Stomach (tissue), 19 donors: ENCODE measurements at places on chromosomes 16 and 17. TPM values are rescaled to one million over a fixed set of nuclear protein-coding genes. Genes with fewer than 3 reads are reported as not detected.

- DNase-seq: peak; percentile 76
Measured at GRCh38 chr17:65173284-65173793, 36.2 kb downstream of the RGS9 start.

DNA sequence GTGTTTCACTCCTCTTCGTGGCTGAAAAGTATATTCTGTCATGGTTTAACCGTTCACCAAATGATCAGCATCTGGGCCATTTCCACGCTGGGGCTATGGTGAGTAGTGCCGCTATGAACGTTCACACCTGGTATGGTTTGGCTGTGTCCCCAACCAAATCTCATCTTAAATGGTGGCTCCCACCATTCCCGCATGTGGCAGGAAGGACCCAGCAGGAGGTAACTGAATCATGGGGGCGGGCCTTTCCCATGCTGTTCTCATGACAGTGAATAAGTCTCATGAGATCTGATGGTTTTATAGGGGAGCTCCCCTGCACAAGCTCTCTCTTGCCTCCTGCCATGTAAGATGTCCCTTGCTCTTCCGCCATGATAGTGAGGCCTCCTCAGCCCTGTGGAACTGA, 45.7 kb upstream of the ZNF469 start:
- DNase-seq: no peak

DNA sequence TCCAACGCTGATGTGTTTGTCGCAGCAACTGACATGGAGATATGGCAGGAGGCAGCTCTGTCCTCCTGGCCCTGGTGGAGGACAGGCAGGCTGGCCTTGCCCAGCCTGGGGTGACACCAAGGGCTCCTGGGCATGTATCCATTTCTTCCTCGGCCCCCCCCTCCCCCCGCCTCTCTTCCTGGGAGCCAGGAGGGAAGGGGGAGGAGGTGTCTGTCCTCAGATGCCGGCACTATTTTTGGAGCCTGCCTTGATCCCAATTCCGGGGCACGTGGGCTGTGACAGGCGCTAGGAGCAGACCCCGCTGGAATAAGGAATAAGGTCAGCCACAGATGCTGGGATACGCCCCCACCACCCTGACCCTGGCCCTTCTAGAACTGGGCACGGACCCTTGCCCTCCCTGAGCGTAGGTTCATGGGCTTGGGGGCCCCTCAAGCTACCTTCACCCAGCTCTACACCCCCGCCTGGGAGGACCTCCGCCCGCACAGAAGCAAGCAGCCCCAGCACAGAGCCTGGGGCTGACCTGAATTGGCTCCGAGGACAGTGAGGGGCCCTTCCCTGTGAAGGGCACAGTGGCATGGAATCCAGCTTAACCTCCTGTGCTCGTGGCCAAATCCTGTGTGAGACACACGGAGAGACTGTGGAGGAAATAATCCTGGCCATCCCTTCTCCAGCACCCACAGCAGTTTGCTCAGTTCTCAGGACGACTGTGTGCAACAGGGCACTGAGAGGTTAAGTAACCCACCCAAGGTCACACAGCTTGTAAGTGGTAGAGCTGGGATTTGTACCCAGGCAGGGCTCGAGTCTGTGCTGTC, 24.1 kb downstream of the SEC14L5 start:
- DNase-seq: no peak

- DNase-seq: peak; percentile 95
Measured at GRCh38 chr17:50550661-50551432, 3.9 kb downstream of the SPATA20 start.

DNA sequence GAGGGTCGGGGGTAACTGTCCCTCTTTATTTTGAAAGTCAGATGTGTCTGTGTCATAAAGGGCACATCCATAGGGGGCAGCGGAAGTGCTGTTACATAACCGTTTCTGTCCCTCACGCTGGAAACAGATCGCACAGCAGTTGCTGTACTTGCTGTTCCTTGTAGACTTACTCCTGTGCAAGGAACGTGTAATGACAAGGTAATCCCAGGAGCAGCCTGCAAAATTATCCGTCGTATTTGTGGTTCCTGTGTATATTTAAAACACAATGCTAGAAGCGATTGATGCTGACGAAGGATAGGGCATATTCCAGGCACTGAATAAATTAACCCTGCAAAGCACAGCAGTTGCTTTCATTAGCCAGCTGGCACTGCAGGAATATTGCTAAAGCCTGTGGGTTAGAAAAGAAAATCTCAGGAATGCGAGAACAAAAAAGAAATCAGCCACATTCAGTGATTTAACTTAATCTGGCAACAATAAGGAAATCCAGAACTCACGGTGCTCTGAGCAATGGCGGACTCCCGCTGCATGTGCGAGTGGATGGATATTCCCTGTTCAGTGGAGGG, 76.2 kb downstream of the SPECC1 start:
- DNase-seq: no peak

The SLC16A6 gene
- total RNA-seq: 0.92 TPM

DNA sequence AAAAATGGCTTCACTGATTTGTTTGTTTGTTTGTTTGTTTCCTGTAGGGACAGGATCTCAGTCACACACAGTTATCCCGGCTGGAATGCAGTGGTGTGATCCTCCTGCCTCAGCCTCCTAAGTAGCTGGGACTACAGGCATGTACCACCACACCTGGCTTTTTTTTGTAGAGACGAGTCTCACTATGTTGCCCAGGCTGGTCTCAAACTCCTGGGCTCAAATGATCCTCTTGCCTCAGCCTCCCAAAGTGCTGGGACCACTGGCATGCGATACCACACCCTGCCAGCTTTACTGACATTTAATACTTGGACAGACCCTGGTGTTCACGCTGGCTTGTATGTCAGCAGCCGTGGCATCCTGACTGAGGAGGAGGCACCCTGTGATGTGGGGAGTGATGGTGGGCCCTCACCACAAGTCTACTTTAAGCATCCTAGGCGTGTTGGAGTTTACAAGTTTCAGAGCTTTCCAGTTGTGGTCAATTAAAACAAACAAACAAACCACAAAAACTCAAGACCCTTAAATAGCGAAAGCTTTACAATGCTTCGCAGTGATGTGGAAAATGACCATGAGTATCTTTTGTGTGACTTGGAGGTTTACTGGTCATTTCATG, 5.1 kb downstream of the ABCA3 start:
- DNase-seq: no peak

GRCh38 chr17:15119968-15120367, 145.2 kb downstream of the PMP22 start:
- DNase-seq: peak; percentile 30

The POLG2 gene
- 41.4 TPM for total RNA-seq

- no peak for DNase-seq
Measured at GRCh38 chr17:52828621-52829020, 670.1 kb upstream of the CA10 start.

- DNase-seq: peak; percentile 60
Measured at GRCh38 chr16:62225675-62226074, 189.4 kb upstream of the CDH8 start.

- DNase-seq: no peak
Measured at GRCh38 chr16:85199069-85199725, 86.9 kb upstream of the CIBAR2 start.

DNA sequence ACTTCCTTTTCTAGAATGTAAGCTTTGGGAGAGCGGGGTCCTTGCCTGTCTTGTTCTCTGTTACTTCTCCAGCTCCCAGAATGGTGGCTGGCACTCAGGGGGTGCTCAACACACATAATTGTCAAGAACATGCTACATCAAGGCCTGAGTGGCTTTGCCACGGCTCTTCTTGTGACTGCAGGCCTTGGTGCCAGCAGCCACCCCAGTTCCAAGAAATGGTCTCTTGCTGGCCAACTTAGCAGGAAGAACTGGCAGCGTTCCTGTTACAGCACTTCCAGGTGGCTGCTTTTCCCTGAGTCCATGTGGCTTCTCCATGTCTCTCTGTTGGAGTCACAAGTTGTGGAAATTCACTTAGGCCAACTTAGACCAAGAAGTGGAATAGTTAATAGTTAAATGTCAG, 36.1 kb downstream of the PRKCB start:
- no peak for DNase-seq

- no peak for DNase-seq
Measured at GRCh38 chr16:81149614-81150013, 53.4 kb upstream of the GCSH start.

The ZNF232 gene
- total RNA-seq: 7.5 TPM

The UTS2R gene
- not detected for total RNA-seq

DNA sequence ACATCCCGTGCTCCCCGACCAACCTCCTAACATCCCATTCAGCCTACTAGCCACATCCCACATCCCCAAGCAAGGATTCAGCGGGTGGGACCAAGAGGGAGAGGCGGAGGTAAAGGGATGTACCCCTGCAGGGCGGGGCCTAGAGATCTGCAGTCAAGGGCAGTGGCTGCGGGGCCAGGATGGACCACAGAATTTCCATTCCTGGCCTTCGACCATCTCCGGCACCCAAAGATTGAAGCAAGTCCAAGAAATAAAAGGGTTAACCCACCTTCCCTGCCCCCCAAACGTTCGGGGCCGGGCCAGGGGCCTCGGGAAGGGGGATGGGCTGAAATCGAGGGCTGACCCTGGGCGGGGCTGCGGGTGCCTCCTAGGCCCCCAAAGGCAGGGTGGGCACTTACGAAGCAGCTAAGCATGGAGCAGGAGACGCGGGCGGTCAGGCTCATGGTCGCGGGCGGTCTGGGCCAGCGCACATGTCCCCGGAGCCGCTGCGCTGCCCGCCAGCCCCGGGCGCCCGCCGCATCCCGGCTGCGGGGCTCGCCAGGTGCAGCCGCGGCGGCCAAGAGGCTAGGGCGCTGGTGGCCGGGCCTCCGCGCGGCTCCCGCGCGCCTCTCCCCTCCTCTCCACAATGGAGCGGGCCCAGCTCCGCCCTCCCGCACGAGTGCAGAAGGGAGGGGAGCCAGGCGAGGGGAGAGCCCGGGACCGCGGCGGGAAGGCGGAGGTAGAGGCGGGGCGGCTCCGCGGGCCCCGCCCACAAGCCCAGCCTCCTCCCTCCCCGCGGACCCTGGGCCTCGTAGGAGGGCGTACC, at the start of gene MTMR4:
Gene MTMR4 (minus strand): TSS at position 674 of the 805 bp plus-strand sequence. CDS start 231 bp downstream, at position 443.
- peak; percentile 96 for DNase-seq

The KRT17 gene
- 13.0 TPM for total RNA-seq

The CCDC144A gene
- total RNA-seq: 4.0 TPM

The SMPD3 gene
- total RNA-seq: 110 TPM

- DNase-seq: no peak
Measured at GRCh38 chr16:88608076-88608475, 30.3 kb upstream of the IL17C start.

DNA sequence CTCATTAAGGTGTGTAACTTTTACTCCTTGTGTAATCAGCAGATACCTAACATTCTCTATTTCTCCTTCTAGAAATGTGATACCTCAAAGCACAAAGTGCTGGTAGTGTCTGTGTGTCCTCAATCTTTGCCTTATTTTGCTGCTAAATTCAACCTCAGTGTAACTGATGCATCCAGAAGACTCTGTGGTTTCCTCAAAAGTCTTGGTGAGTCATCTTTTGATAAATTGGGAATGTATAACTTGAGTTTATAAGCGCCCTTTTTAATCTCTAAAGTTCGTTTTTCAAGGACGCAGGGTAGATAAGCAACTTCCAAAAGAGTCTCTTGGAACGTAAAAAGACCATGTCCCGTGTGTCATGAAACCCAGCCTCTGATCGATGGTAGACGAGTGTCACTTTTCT, 10.2 kb downstream of the NARF start:
- DNase-seq: no peak

GRCh38 chr16:10253409-10253808, 71.2 kb upstream of the GRIN2A start:
- peak; percentile 5 for DNase-seq

DNA sequence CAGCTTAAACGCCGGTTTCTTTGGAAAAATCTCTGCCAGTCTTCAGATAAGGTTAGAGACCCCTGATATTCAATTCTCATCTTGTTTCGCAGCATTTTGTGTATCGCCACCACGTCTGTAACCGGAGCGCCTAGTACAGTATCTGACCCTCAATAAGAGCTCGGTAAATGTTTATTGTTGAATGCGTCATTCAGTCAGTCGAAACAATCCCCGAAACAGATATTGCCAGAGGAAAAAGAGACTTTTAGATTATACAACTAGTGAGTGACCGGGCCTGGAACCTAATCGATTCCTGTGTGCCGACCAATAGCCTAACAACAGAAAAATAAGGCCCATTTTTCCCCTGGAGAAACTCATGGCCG, 626 bp downstream of the PELP1 start:
- no peak for DNase-seq

GRCh38 chr16:79758615-79759346, 158.2 kb upstream of the MAF start:
- no peak for DNase-seq

The RMI2 gene
- total RNA-seq: 13.9 TPM

The CACNA1G gene
- 2.0 TPM for total RNA-seq

DNA sequence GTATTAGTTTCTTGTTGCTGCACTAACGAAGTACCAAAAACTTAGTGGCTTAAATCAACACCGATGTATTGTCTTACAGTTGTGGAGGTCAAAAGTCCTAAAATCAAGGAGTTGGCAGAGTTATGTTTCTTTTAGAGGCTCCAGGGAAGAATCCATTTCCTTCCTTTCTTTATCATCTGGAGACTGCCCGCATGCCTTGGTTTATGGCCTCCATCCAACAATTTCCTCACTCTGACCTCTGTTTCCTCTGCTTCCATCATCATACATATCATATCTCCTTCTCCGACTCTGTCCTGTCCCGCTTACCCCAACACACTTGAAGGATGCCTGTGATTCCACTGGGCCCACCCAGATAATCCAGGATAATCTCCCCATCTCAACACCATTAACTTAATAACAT, 627.8 kb downstream of the KCNJ2 start:
- no peak for DNase-seq

The NPIPB6 gene
- total RNA-seq: 6.8 TPM

The NUP88 gene
- 112 TPM for total RNA-seq

The KCNH6 gene
- total RNA-seq: 2.3 TPM

The DPEP1 gene
- total RNA-seq: not detected

DNA sequence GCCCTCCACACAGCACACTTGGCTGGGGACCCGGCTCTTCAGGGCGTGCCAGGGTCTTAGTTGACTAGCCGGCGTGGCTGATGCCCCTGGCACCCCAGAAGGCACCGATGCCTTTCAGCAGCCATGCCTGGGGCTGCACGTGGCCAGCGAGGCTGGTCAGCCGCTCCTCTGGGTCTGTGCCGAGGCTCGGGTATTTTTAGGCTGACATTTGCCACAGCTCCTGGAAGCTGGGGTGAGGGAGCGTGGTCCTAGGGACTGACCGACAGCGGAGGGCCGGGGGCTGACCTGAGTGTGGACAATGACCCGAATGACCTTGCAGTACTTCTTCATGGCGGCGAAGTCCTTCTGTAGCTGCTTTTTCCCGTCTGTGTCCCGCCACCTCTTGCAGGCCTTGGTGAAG, 3.9 kb downstream of the RPL3L start:
- DNase-seq: no peak

GRCh38 chr17:42421507-42422338, 1.3 kb downstream of the CAVIN1 start:
- DNase-seq: peak; percentile 28

GRCh38 chr16:68776821-68777485, 39.9 kb downstream of the CDH1 start:
- no peak for DNase-seq

GRCh38 chr17:29577385-29578211, 9.1 kb downstream of the TP53I13 start:
- peak; percentile 69 for DNase-seq

DNA sequence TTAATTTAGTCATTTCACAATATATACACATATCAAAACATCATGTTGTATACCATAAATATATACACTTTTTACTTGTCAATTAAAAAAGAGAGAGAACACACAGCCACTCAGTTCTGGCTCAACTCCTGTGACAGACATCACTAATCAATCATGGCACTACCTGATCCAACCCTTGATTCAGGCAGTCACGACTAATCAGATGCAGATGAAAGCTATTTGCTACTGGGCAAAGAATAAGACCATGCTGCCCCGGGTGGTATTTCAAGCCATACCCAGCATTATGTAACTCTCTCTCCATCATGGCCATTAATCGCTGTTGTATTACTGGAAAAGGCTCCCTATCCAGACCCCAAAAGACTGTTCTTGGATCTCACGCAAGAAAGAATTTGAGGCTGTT, 345.7 kb downstream of the HAPSTR1 start:
- DNase-seq: no peak
